Ovary (tissue), 10 donors: ENCODE measurements at places on chromosomes 2 and 18. TPM values are rescaled to one million over a fixed set of nuclear protein-coding genes. Genes with fewer than 3 reads are reported as not detected.

DNA sequence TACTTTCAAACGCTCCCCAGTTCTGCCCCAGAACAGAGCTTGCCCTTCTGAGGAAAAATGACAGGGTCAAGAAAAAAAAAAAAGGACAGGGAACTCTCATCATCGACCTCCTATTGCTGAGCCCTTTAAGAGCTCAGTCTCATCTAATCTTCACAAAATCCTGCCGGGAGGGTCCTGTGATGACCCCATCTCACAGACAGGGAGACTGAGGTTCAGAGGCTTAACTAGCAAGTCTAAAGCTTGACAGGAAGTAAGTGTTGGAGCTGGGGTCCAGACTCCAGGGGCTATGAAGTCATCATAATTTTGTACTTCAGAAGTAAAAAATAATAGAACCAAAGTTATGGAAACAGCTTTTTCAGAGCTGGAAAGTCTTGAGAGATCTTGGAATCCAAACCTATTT, 171.1 kb upstream of the MYCN start:
- H3K4me1 ChIP-seq = no peaks in the 10 kb centered on the region
- no peak overlapping the region for H3K27ac ChIP-seq
- no peak overlapping the region for H3K4me3 ChIP-seq
- no peak for DNase-seq

DNA sequence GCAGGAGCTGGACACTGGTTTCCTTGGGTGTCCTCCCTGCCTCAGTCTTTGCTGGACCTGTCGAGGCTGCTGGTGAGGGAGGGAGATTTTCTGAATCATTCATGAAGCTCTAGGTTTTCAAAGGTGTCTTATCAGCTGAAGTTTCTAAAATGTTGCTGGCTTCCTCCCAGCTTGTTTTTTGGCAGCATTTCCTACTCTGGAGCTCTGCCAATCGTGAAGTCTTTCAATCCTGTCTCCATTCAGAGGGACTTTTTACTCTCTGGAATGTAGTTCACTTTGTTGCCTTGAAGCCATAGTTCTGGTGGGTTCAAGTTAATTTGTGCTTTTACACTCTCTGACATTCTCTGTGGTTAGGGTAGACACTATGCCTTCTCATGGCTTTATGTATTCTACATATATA, 23.9 kb downstream of the SNTG2 start:
- no peak for DNase-seq
- no peaks in the 10 kb centered on the region for H3K36me3 ChIP-seq
- no peaks in the 10 kb centered on the region for H3K4me1 ChIP-seq
- no peak overlapping the region for H3K4me3 ChIP-seq

The RUFY4 gene
- total RNA-seq = not detected

The B4GALT6 gene
- total RNA-seq = 3.9 TPM

The GCKR gene
- 5.1 TPM for total RNA-seq

The ELOA2 gene
- not detected for total RNA-seq

The CYP27A1 gene
- 31.8 TPM for total RNA-seq

DNA sequence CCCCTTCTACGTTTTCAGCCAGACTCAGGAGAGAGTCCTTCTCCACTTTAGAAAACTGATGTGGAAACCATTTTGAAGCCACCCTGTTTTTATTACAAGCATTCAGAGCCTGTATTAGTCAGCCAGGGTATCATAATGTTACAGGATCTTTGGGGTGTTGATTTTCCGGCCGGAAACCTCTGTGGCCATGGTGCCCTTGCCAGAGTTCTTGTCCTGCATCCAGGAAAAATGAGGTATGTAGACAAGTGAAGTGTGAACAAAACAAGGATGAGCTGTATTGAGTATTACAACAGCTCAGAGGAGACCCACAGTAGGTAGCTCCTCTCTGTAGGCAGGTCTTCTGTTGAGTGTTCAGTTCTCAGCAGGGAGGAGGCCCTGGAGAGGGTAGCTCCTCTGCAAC, 241.0 kb upstream of the COPS8 start:
- no peaks in the 10 kb centered on the region for H3K36me3 ChIP-seq
- H3K4me1 ChIP-seq = no peaks in the 10 kb centered on the region
- DNase-seq = no peak
- no peaks in the 10 kb centered on the region for H3K27me3 ChIP-seq
- H3K27ac ChIP-seq = no peak overlapping the region
- H3K4me3 ChIP-seq = no peak overlapping the region

DNA sequence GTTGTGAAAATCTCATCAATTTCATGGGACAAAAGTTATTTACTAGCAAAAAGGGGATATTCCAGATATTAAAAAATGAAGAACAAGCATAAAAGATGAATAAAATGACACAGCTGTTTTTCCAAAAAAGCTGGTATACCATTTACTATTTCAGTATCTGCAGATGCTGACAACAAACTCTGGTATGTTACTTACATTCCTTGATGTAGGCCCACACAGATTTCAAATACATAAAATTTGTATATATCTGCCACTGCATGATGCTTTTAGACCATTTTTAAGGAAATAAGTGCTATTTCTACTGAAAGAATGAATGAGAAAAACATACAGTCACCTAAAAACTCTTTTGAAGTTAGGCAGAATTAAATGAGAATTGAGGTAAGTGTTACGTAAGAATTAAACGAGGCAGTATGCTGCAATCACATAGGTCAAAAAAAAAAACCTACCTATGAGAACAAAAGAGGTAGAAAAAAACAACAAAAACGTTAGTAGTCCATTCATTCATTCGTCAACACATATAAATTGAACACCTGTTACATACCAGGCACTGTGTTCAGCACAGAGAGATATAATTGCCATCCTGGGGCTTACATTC, 32.5 kb downstream of the ARL5A start:
- H3K27me3 ChIP-seq = no peaks in the 10 kb centered on the region
- no peaks in the 10 kb centered on the region for H3K4me1 ChIP-seq
- no peaks in the 10 kb centered on the region for H3K36me3 ChIP-seq
- H3K27ac ChIP-seq = no peak overlapping the region
- no peak for DNase-seq

The ANKRD23 gene
- total RNA-seq = 7.3 TPM

- DNase-seq = peak; percentile 57
- H3K27ac ChIP-seq = no peak overlapping the region
- peaks cover 7% of the 10 kb centered on the region for H3K4me1 ChIP-seq
- H3K36me3 ChIP-seq = no peaks in the 10 kb centered on the region
Measured at GRCh38 chr2:234863043-234863934, 88.5 kb upstream of the SH3BP4 start.

- H3K27ac ChIP-seq = no peak overlapping the region
- no peak overlapping the region for H3K4me3 ChIP-seq
- no peaks in the 10 kb centered on the region for H3K36me3 ChIP-seq
- no peaks in the 10 kb centered on the region for H3K27me3 ChIP-seq
- H3K4me1 ChIP-seq = no peaks in the 10 kb centered on the region
Measured at GRCh38 chr2:33488715-33489540, 12.5 kb downstream of the RASGRP3 start.

DNA sequence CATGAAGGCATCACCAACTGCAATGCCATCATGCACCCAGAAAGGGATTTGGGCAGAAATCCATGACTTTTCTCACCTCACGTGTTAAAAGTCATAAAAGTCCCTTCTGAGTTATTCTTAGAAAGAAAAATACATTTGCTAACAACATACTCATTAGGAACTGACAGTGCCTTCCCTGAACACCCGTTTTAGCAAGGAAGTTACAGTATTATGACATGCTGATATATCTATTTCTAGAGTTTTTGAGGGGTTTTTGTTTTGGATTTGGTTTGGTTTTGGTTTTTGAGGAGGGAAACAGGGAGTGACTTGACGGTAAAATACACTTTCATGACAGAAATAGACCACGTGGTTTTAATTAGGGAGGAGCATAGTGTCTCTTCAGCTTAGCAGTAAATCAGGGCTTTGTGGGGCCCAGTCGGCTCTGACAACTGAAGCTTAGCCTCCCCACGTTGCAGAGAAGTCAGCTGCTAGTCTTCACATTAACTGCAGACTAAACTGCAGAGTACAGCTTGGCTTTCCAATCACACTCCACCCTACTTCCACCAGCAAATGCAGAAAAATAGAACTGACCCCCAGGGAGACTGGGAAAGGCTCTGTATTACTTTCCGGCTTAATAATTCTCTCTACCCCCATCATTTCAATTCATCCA, 141.4 kb downstream of the FAM124B start:
- H3K36me3 ChIP-seq = no peaks in the 10 kb centered on the region
- no peak for DNase-seq
- no peaks in the 10 kb centered on the region for H3K27me3 ChIP-seq
- peaks cover 3% of the 10 kb centered on the region for H3K4me1 ChIP-seq
- H3K4me3 ChIP-seq = no peak overlapping the region
- no peak overlapping the region for H3K27ac ChIP-seq

The CPO gene
- total RNA-seq = not detected

GRCh38 chr2:72090271-72090720, 57.4 kb downstream of the CYP26B1 start:
- no peak overlapping the region for H3K4me3 ChIP-seq
- H3K27ac ChIP-seq = no peak overlapping the region

GRCh38 chr18:62702259-62702658, 13.1 kb upstream of the PHLPP1 start:
- DNase-seq = no peak
- no peak overlapping the region for H3K4me3 ChIP-seq
- no peaks in the 10 kb centered on the region for H3K36me3 ChIP-seq
- H3K27me3 ChIP-seq = no peaks in the 10 kb centered on the region

DNA sequence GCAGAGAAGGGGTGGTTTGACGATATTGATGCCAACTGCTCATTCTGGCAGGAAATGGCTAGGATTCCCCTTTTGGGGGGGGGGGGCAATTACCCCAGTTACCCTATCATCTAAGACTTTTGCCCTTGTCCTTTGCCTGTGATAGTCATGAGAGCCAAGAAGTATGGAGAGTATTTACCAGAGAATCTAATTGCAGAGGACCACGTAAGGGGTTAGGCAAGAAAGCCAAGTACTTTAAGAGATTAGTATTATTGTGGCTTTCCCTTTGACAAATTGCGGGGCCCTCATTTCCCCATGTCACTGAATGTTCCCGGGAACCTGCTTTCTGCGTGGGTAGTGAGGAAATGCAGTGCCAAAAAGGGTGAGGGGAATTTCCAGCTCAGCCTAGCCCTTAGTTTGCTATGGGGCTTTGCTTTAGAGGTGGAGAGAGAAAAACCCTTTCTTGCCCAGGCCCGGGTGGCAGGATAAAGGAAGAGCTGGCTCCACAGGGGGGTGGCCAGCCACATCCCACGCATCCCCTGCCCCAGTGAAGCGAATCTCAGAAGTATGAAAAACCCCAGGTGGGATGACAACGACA, 1.5 kb downstream of the AQP4 start:
- H3K4me1 ChIP-seq = peaks cover 12% of the 10 kb centered on the region
- H3K27ac ChIP-seq = peak overlapping the region; percentile 20
- H3K27me3 ChIP-seq = no peaks in the 10 kb centered on the region

DNA sequence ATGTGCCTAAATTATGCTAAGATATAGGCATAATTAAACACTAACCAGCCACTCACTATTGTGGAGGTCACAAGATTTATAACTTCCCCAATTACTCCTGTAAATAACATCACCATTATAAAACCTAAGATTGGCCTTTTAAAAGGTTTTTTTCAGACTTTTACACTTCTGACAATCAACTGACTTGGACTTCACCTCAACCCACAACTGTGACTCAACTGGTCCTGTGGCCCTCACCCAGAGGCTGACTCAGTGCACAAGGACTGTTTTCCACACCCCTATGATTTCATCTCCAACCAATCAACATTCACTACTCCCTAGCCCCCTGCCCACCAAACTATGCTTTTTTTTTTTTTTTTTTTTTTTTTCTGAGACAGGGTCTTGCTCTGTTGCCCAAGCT, 11.6 kb downstream of the TTR start:
- no peak for DNase-seq
- H3K4me1 ChIP-seq = no peaks in the 10 kb centered on the region

DNA sequence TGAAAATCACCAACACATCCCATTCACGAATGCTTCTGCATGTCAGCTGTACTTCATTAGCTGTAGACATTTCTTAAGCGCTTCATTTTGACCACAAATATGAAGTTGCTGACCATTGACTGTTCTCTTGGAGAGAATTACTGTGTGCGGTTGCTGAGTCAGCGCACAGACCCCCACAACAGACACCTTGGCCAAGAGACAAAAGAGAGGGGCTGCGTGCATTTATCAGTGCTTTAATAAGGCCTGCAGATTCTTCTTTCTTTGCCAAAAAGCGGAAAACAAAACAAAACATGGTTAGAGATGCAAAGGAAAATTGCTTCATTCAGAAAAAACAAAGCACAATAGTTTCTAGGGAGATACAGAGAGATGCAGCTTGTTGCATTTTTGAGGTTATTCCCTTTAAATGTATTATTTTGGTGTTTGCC, 174.7 kb downstream of the ACKR3 start:
- no peaks in the 10 kb centered on the region for H3K27me3 ChIP-seq
- no peak overlapping the region for H3K27ac ChIP-seq
- no peak overlapping the region for H3K4me3 ChIP-seq
- no peak for DNase-seq

The LYG1 gene
- 1.0 TPM for total RNA-seq

The IL36A gene
- total RNA-seq = not detected

The CLEC4F gene
- 0.46 TPM for total RNA-seq

- no peaks in the 10 kb centered on the region for H3K36me3 ChIP-seq
- H3K27me3 ChIP-seq = no peaks in the 10 kb centered on the region
- DNase-seq = no peak
- no peak overlapping the region for H3K27ac ChIP-seq
Measured at GRCh38 chr2:170215021-170215420, 37.1 kb downstream of the MYO3B start.

DNA sequence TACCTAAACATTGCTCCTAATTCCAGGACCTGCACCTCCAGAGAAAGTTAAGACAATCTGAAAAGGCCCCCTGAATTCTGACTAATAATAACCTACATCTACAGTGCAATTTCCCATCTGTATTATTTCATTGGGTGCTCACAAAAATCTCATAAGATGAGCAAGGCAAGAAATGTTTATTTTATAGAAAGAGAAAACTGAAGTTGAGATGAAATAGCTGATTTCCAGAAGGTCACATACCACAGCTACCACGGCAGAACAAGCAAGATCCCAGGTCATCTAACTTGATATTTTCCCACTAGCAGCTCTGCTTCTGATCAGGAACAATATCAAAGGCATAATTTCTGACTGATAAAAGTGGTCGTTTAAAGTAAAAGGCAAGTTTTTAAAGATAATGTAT, 105.8 kb upstream of the COL5A2 start:
- no peaks in the 10 kb centered on the region for H3K4me1 ChIP-seq
- no peaks in the 10 kb centered on the region for H3K27me3 ChIP-seq
- no peak overlapping the region for H3K4me3 ChIP-seq
- DNase-seq = no peak
- H3K36me3 ChIP-seq = no peaks in the 10 kb centered on the region

The SOWAHC gene
- total RNA-seq = 36.1 TPM

GRCh38 chr2:6370753-6371551, 494.8 kb downstream of the CMPK2 start:
- H3K36me3 ChIP-seq = no peaks in the 10 kb centered on the region
- no peaks in the 10 kb centered on the region for H3K4me1 ChIP-seq
- DNase-seq = no peak
- H3K27ac ChIP-seq = no peak overlapping the region
- no peaks in the 10 kb centered on the region for H3K27me3 ChIP-seq
- H3K4me3 ChIP-seq = no peak overlapping the region

GRCh38 chr2:127479219-127479825, 47.0 kb downstream of the IWS1 start:
- H3K27me3 ChIP-seq = no peaks in the 10 kb centered on the region
- H3K36me3 ChIP-seq = no peaks in the 10 kb centered on the region
